ENCODE measurements at places on chromosomes 1 and 21. TPM values are rescaled to one million over a fixed set of nuclear protein-coding genes. Genes with fewer than 3 reads are reported as not detected.
A peak's percentile ranks its signal among the peaks of the same experiment; 100 is the strongest.

GRCh38 chr1:206472454-206472853, 2.2 kb downstream of the IKBKE start:
- DNase-seq, result peak; percentile 42

- peak; percentile 93 for DNase-seq
These were observed at the start of gene CELF3 for GRCh38 chr1:151716771-151717631. Gene CELF3, minus strand, starts transcription at chr1:151716803. Its CDS starts 783 bp downstream, at chr1:151716020.

DNA sequence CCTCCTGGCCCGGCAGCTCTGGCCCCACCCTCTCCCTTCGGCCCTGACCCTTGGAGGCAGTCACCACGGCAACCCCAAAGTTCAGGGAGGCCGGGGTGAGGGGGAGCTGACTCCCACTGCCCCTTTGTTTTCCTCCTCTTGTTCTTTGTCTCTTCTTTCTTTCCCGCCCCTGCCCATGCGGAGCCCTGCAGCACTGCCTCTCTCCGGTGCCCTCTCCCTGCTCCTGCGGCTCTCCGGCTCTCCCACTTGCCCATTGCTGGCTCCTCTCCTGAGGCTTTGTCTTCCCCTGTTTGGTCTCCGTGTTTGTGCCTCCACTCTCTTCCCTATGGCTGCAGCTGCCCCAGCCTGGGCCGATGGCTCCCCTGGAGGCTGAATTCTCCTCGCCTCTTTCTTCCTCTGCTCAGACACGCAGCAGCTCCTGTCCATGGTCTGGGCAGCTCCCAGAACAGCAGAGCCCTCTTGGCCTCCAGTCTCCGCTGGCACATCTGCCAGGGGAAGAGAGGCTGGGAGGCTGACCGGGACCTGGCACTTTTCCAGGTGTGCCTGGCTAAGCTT, 5.8 kb downstream of the CELSR2 start:
- peak; percentile 50 for DNase-seq

DNA sequence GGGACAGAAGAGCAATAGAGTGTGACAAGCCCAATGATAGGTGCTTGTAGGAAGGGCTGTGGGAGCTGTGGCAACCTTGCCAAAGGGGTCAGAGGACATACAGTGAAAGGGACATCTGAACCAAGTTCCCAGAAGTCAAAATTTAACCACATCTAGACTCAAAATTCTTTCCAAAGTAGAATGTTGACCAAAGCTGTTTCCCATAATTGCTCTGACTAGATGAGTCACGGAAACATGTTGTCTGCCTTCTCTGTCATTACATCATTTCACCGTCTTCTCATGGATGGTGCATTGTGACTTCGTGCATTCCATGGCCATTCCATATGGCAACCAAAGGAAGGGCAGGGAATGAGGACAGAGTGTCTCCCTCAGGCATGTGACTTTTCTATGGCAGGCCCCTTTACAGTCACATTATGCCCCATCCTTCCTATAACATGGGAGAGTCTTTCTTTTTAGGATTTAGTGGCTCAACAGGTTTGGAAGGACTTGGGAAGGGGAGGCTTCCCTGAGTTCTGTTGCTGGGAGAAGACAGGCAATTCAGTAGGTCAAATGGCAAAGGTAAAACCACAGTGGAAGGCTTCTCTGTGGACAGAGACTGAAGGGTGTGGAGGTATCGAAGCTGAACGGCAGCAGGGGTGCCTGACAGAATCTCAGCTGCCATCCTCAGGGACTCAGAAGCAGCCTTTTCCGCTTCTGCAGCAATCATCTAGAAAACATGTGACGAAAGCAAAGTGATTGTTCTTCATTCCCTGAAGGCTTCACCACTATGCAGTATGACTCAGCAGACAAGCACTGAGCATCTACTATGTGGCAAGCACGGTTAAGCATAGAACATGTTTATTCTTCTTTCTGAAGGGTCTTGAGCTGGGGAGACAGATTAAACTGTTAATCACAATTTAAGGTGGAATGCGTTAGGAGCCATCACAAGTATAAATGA, 24.7 kb downstream of the NPHS2 start:
- no peak for DNase-seq

DNA sequence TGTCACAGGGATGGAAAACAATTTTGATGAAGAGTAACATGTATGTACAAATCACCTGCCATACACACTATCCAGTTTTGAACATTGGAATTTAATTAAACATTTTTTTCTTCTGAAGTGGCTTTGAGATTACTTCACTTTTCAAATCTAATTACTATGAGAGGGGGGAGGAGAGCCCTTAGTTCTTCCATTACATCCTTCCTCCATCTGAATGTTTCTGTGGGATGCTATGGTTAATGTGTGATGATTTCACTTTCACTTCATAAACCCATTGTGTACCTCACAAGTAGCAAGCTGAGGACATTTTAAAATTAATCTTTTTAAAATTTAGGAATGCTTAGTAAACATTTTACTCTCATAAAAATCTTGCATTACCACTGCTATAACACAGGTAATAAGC, 156.9 kb downstream of the RUNX1 start:
- DNase-seq, result no peak

DNA sequence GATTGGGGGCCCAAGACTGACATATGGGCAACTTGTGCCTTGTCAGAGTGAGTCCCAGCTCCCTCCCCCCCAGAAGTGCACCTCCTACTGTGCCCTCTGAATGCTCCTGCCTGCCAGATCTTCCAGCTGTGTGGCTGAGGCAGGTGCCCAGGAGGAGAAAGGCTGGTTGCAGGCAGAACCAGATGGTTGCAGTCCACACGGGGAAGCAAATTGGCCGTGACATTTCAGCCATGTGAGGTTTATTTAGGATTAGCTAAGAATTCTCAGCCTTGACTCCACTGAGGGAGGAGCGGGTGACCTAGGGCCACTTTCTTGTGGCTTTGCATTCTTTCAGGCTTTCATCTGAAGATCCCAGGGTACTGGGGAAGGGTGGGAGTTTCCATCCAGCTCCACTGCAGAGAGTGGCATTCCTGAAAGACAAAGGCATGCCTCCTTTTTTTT, 33.8 kb downstream of the PEX14 start:
- peak; percentile 54 for DNase-seq

GRCh38 chr1:1434824-1435105, 725 bp upstream of the VWA1 start:
- DNase-seq, result no peak

- DNase-seq, result no peak
These were observed 882.4 kb upstream of the ADGRL2 start for GRCh38 chr1:80918380-80918779.

DNA sequence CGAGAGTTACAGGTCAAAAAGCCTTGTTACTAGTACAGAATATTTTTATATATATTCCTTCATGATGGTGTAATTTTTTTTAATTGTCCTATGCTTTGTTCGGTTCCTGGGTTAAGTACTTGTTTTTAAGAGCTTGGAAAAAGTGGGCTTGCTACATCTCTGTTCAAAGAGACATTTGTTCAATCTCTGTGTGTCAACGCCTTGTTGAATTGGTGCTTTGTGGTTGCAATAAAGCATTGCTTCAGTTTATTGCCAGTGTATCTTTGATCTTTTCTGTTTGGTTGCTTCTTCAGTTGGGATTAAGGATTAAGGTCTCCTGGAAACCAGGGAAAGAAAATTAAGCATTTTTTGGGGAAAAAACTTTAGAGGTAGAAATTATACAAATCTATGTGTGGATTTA, 47.7 kb upstream of the DNASE2B start:
- no peak for DNase-seq

- DNase-seq, result no peak
These were observed 233.9 kb downstream of the PTBP2 start for GRCh38 chr1:96955307-96956012.

DNA sequence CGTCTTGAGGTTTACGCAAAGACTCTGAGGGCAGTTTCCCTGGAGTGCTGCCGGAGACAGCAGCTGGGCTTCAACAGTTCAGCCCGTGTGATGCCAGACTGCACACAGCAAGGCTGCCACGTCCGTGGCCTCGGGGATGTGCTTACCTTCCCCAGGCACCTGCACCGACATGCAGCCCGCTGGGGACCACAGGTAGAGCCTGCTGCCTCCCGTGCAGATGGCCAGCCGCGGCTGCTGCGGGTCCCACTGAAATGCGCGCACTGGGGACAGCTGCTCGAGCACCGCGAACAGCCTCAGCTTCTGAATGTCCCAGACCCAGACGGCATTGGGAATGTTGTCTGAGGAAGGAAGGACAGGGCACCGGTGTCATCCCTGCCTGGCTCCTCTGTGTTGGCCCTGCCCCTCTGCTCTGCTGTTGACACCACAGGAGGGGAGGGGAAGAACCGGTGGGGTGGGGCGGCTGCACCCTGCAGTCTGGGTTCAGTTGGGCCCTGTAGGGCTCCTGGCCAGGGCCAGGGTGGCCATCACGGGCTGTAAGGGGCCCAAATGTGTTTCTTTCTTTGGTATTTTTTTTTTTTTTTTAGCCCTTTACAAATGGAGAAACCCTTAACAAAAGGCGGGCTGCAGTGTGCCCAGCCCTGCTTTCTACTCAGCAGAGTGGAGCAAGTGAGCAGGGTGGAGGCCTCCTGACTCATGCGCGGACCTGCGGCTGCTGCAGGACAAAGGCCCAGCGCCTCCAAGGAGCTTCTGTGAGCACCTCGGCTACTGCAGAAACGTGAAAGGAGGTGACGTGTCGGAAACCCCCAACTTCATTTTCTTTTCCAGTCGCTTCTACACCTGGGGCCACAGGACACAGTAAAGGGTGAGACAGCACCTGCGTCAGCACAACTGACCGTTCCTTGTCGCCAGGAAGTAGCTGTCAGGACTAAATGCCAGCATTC, 6.8 kb downstream of the TPRG1L start:
- DNase-seq, result no peak

DNA sequence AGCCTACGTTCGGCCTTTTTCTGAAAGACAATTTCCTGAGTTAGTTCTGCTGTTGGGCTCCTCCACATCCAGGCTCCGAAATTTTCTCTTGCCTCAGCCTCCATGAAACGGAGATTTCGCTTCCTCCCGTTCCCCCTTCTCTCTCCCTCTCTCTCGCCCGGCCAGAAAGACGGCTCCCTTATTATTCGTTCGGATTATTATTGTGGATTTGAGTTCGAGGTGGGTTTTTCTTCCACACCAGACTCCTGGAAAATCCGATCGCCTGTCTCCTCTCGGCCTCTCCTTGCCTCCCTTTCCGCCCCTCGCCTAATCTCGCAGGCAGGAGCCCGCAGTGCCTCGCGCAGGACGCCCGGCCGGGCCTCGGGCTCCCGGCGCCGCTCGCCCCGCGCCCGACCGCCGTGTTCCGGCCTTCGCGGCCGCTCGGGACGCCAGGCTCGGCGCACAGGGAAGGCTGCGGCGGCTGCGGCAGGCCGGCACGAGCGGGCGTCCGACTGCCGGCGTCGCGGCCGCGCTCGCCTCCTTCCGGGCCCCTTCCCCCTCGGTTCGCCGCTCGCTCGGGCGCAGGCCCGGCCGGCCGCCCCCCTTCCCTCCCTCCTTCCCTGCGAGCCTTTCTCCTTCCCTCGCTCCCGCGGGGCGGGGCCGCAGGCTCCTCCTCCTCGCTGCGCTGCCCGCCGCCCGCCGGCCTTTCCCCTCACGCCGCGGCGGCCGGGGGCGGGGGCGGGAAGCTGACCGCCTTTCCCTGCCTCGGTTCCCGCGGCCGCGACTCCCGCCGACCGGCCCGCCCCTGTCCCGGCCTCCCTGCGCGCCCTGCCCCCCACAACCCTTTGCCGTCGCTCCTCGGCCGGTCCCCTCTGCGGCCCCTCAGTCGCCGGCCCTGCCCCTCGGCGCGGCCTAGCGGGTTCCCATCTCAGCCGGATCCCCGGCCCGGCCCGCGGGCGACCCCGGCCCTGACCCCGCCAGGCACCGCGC, at the start of gene ARHGEF11:
Gene ARHGEF11, minus strand, starts transcription at position 493 of the 969 bp plus-strand sequence. CDS start 1,412 bp downstream, outside the sequence.
- peak; percentile 97 for DNase-seq

GRCh38 chr1:21490774-21491487, 18.3 kb upstream of the ALPL start:
- peak; percentile 60 for DNase-seq

DNA sequence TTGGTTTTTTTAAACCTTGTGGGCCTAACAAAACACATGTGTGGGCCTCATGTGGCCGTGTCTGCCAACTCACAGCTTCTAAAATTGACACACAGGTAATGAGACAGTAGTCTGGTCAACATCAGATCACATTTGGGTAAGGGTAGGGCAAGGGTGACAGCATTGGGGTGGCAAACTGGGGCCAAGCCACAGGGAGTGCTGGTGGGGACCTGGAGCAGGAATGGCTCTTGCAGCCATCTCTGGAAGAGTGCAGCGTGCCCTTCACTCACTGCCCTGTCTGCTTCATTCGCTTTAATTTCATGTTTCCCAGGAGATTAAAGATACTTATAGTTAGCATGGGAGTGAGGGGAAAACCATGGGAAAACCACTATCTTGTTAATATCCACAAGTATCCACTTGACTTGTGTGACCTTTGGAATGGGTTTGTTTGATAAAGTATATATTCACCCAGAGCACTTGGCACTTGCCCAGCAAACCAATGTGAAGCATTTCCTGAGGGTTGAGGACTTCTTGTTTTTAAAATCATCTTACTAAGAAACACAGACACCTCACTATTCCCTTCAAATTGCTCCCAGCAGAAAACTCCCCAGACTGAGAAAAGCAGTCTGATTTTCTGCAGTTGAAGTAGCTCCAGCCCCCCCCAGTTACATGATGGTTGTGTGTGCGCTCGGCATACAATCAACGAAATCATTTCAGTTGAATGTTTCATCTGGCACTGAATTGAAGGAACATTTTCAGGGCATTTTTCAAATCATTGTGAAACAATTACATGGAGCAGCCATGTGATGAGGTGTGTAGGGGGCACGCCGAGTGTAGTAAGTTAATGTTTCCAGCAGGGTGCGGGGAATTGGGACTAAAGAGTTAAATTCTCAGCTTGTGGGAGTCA, 175.7 kb downstream of the VPS13D start:
- DNase-seq, result no peak

DNA sequence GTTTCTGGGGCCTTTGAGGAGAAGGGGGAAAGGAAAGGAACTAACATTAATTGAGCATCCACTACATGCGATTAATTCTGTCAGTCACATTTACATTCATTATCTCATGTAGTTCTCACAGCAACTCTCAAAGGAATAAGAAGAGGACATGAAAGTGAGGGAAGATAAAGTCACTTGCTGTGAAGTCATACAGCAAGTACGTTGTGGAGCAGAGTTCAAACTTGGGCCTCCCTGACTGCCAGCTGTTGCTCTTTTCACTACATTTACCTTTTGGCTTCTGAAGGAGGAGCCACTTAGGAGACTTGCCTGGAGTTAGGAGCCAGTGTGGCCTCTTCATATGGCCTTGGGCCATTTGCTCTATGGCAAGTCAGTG, 6.2 kb downstream of the ZNF691 start:
- DNase-seq, result no peak

- no peak for DNase-seq
These were observed 217.0 kb upstream of the PKN2 start for GRCh38 chr1:88466899-88467580.

DNA sequence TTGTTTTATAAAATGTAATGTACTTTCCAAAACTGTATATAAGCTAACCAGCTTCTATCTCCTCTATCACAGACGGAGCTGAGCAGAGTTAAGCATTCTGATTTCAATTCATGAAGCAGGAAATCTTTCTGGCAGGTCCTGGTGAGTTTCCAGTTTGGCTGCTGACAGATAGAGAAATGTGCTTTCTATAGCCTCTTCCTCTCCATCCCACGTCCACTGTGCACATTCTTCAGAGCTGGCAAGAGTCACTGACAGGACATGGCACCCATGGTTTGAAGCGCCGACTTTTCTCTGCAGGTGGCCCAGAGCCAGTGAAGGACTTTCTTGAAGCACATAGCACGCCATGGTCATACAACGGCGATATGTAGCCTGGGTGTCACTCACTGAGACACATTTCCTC, 52.3 kb upstream of the POU2F1 start:
- no peak for DNase-seq

Gene PTCH2
- 1.0 TPM for polyA plus RNA-seq

Gene GJA8
- polyA plus RNA-seq, result not detected

Gene ATP1A2
- polyA plus RNA-seq, result 0.07 TPM

Gene HCRTR1
- polyA plus RNA-seq, result not detected

Gene RGS1
- 0.05 TPM for polyA plus RNA-seq

Gene OR14A2
- not detected for polyA plus RNA-seq

Gene FAAH
- polyA plus RNA-seq, result 1.2 TPM

Gene GJA4
- not detected for polyA plus RNA-seq

Gene PRDX6
- polyA plus RNA-seq, result 270 TPM

Gene NEK2
- 9.4 TPM for polyA plus RNA-seq
